Breast epithelium (tissue), 4 donors: ENCODE measurements at places on chromosomes 6 and 20. TPM values are rescaled to one million over a fixed set of nuclear protein-coding genes. Genes with fewer than 3 reads are reported as not detected.

OR12D1 gene
- total RNA-seq = not detected

SMIM26 gene
- total RNA-seq = 129 TPM

TMEM244 gene
- total RNA-seq = not detected

NKX2-4 gene
- not detected for total RNA-seq

SCRT2 gene
- total RNA-seq = not detected

GRCh38 chr6:161544801-161545480, 271.1 kb upstream of the AGPAT4 start:
- no peaks in the 10 kb centered on the region for H3K4me1 ChIP-seq
- H3K4me3 ChIP-seq = no peak overlapping the region
- no peaks in the 10 kb centered on the region for H3K36me3 ChIP-seq
- H3K27me3 ChIP-seq = no peaks in the 10 kb centered on the region
- no peak overlapping the region for H3K27ac ChIP-seq

GRCh38 chr6:141199074-141199473, 933.7 kb upstream of the GJE1 start:
- no peak for DNase-seq
- no peaks in the 10 kb centered on the region for H3K4me1 ChIP-seq
- H3K27ac ChIP-seq = no peak overlapping the region
- H3K4me3 ChIP-seq = no peak overlapping the region

DNA sequence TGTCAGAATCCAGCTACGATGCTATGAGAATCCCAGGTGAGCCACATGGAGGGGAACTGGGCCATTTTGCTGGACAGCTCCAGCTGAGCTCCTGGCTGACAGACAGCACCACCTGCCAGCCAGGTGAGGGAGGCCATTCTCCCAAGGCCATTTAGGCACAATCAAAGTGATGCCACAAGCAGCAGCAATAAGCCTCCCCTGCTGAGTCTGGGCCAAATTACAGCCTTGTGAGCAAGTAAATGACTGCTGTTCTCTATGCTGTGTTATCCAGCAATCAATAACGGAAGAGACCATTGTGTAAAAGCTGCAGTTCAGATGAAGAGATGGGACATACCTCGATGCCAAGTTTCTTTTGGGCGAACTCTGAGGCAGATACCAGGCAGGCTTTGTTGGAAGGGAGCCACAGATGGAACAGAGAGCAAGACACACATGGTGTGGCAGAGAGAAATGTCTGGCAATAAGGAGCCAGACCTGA, 14.0 kb upstream of the SCGN start:
- H3K27ac ChIP-seq = no peak overlapping the region
- H3K4me1 ChIP-seq = no peaks in the 10 kb centered on the region
- peaks cover 10% of the 10 kb centered on the region for H3K27me3 ChIP-seq
- no peaks in the 10 kb centered on the region for H3K36me3 ChIP-seq
- no peak overlapping the region for H3K4me3 ChIP-seq

GRCh38 chr20:24587384-24588046, 118.1 kb downstream of the SYNDIG1 start:
- H3K27me3 ChIP-seq = peaks cover 8% of the 10 kb centered on the region
- no peak overlapping the region for H3K27ac ChIP-seq
- H3K4me1 ChIP-seq = no peaks in the 10 kb centered on the region
- no peak for DNase-seq
- no peak overlapping the region for H3K4me3 ChIP-seq
- no peaks in the 10 kb centered on the region for H3K36me3 ChIP-seq

GRCh38 chr20:15236812-15237211, 899.4 kb upstream of the FLRT3 start:
- DNase-seq = no peak
- no peaks in the 10 kb centered on the region for H3K4me1 ChIP-seq
- H3K27ac ChIP-seq = no peak overlapping the region
- no peak overlapping the region for H3K4me3 ChIP-seq
- H3K27me3 ChIP-seq = no peaks in the 10 kb centered on the region

- no peak overlapping the region for H3K27ac ChIP-seq
- no peaks in the 10 kb centered on the region for H3K4me1 ChIP-seq
- no peaks in the 10 kb centered on the region for H3K36me3 ChIP-seq
- H3K4me3 ChIP-seq = no peak overlapping the region
- no peaks in the 10 kb centered on the region for H3K27me3 ChIP-seq
Measured at GRCh38 chr6:30192076-30192475, 21.1 kb downstream of the TRIM26 start.

DNA sequence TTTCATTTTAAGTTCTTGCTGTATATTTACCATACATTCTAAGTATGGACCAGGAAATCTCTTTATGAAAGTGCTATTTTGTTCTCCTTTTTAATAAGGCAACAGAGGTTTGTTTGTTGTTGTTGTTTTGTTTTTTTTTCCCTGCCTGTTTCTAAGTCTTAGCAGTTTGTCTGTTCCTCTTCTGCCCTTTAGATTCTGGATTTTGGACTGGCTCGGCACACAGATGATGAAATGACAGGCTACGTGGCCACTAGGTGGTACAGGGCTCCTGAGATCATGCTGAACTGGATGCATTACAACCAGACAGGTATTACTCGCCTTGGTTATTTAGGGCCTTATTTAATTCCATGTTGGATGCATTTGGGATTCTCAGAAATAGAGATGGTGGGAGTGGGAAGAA, 48.0 kb downstream of the MAPK14 start:
- H3K4me1 ChIP-seq = no peaks in the 10 kb centered on the region
- H3K27ac ChIP-seq = no peak overlapping the region
- no peaks in the 10 kb centered on the region for H3K36me3 ChIP-seq
- no peak for DNase-seq
- H3K27me3 ChIP-seq = no peaks in the 10 kb centered on the region
- no peak overlapping the region for H3K4me3 ChIP-seq

DNA sequence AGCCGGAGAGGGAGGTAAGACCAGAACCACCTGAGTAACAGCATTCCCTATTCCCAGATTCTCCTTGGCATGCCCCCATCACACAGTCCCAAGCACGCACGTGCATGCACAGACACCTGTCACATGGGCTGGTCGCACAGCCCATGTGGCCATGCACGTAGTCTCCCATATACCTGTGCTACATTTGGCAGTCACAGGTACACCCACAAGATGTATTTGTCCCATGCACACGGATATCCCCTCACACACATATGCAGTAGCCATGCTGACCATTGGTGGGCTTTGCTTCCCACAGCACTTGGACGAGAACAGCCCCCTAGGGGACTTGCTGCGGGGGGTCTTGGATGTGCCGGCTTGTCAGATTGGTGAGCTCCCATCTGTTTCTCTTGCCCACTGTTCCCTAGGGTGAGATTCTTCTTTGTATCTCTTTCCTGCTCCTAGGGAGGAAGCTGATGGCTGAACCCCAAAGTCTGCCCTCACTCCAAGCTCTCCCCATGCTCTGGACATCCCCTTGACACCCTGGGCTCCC, 31.9 kb downstream of the PLCG1 start:
- peaks cover 4% of the 10 kb centered on the region for H3K4me1 ChIP-seq
- no peak overlapping the region for H3K4me3 ChIP-seq
- peak; percentile 17 for DNase-seq
- H3K36me3 ChIP-seq = peaks cover 22% of the 10 kb centered on the region

GRCh38 chr6:106411643-106412200, 51.2 kb downstream of the CRYBG1 start:
- no peaks in the 10 kb centered on the region for H3K27me3 ChIP-seq
- no peak for DNase-seq
- no peak overlapping the region for H3K4me3 ChIP-seq
- peak overlapping the region; percentile 60 for H3K27ac ChIP-seq

DNA sequence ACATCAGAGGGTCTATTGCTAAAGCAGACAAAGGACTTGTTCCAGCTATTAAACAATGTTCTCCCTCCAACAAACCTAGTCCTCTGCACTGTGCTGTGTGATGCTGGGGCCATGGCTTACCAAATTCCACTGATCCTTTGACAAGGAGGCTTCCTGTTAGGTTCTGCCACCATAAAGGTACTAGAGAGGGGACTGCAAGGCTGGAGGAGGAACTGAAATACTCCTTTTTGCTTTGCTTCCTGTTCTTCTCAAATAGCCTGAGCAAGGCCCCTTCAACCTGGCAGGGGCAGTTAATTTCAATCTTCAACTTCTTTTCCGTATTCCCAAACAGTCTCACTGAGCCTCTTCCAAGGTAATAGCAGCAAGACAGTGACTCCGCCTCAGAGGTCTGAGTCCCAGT, 286.4 kb upstream of the IRAK1BP1 start:
- H3K4me1 ChIP-seq = no peaks in the 10 kb centered on the region
- no peak overlapping the region for H3K27ac ChIP-seq
- H3K27me3 ChIP-seq = no peaks in the 10 kb centered on the region
- H3K36me3 ChIP-seq = no peaks in the 10 kb centered on the region
- DNase-seq = no peak

GRCh38 chr6:133245422-133245903, 4.3 kb downstream of the EYA4 start:
- no peaks in the 10 kb centered on the region for H3K36me3 ChIP-seq
- no peak overlapping the region for H3K27ac ChIP-seq
- H3K27me3 ChIP-seq = peaks cover 65% of the 10 kb centered on the region
- H3K4me1 ChIP-seq = no peaks in the 10 kb centered on the region

DNA sequence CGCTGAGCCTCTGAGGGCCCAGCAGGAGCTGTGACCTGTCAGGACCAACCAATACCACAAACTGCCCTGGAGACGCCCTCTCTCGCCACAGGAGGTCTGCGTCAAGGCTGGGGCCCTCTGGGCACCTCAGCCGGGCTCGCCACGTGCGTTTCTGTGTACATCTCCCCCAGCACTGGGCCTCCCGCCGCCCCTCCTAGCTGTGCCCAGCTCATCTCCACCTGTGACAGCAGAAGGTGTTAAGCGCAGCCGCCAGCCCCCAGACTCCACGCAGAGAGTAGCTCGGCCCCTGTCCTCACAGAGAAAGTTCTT, 91.4 kb downstream of the TAF4 start:
- H3K27me3 ChIP-seq = no peaks in the 10 kb centered on the region
- H3K27ac ChIP-seq = no peak overlapping the region
- no peak for DNase-seq
- no peak overlapping the region for H3K4me3 ChIP-seq

DNA sequence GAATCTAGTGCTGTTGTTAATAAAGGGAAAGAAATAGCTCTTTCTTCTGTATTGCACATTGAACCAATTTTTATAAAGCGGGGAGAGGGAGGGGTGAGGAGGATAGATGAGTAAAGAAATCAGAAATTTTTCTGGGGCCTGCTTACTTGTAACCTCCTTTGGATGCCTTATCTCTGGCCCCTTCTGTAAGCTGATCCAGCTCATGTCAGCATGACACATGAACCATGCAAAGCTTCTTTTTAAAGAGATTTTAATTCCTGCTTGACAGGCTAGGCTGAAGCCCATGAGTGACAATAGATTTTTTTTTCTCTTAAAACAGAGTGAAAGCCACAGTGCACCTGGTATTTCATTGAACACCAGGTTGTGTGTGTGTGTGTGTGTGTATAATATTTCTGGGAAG, 325.3 kb downstream of the PRL start:
- H3K27me3 ChIP-seq = no peaks in the 10 kb centered on the region
- H3K27ac ChIP-seq = no peak overlapping the region
- H3K4me1 ChIP-seq = no peaks in the 10 kb centered on the region
- H3K36me3 ChIP-seq = no peaks in the 10 kb centered on the region
- DNase-seq = no peak
- no peak overlapping the region for H3K4me3 ChIP-seq

DNA sequence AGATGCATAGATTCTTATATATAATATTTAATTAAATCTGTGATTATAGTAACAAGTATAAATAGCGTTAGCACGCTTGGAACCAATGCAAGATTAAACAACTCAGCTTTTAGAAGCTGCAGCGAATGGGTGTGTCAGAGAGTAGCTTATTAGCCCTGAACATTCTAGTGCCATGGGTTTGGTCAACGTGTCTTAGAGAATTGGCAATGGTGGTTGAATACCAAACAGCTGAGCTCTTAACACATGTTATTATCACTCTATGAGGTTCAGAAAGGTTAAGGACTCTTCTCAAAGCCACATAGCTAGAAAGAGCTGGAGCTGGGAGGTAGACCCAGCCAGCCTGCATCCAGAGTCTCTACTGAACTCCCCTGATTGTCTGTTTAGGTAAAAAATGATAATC, 284.2 kb upstream of the CHD6 start:
- H3K4me3 ChIP-seq = no peak overlapping the region
- no peaks in the 10 kb centered on the region for H3K36me3 ChIP-seq
- no peaks in the 10 kb centered on the region for H3K27me3 ChIP-seq
- no peak overlapping the region for H3K27ac ChIP-seq
- no peaks in the 10 kb centered on the region for H3K4me1 ChIP-seq
- DNase-seq = no peak

- H3K27ac ChIP-seq = no peak overlapping the region
- no peaks in the 10 kb centered on the region for H3K36me3 ChIP-seq
- no peaks in the 10 kb centered on the region for H3K27me3 ChIP-seq
- no peak for DNase-seq
Measured at GRCh38 chr6:119020597-119021561, 57.6 kb downstream of the FAM184A start.

GRCh38 chr6:100121854-100122609, 128.0 kb upstream of the MCHR2 start:
- no peak for DNase-seq
- H3K27me3 ChIP-seq = no peaks in the 10 kb centered on the region
- no peak overlapping the region for H3K4me3 ChIP-seq
- no peaks in the 10 kb centered on the region for H3K36me3 ChIP-seq
- H3K27ac ChIP-seq = no peak overlapping the region
- H3K4me1 ChIP-seq = no peaks in the 10 kb centered on the region

GRCh38 chr20:36094497-36094896, 60.0 kb upstream of the EPB41L1 start:
- no peak for DNase-seq
- H3K4me3 ChIP-seq = peak overlapping the region; percentile 71
- peak overlapping the region; percentile 87 for H3K27ac ChIP-seq
- H3K36me3 ChIP-seq = no peaks in the 10 kb centered on the region
- H3K4me1 ChIP-seq = no peaks in the 10 kb centered on the region

DNA sequence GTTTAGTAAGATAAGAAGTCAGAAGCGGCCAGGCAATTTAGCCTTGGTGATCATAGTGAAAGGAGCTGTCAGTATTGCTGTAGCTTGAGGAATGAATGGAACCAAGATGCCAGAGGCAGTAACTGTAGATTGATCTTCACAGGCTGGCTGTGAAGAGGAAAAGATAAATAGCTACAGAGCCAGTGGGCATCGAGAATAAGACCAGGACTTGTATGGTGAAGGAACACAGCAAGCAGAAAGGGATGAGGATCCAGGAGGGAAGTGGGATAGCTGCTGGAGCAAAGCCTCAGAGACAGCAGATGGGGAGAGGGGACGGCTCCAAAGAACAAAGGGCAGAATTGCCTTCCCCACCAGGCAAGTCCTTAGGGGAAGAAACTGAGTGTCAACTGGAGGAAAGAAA, 294.4 kb upstream of the PLN start:
- no peak overlapping the region for H3K4me3 ChIP-seq
- no peaks in the 10 kb centered on the region for H3K4me1 ChIP-seq
- H3K27ac ChIP-seq = no peak overlapping the region
- H3K36me3 ChIP-seq = no peaks in the 10 kb centered on the region

DNA sequence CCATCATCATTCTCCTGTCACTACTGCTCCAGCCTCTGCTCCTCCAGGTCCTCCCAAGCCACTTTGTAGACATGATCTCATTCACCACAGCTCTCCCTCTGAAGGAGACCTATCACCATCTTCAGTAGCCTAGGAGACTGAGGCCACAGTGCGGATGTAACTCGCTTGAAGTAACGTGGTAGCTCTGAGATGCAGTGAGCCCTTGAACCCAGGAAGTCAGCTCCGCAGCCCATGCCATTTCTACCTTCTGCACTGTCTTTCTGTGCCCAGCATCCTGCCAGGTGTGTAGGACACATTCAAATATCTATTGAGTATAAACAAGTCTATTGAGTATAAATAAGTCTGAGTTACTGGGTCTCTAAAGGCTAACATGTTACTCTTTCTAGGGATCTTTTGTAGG, 164.4 kb downstream of the CDH26 start:
- H3K4me1 ChIP-seq = no peaks in the 10 kb centered on the region
- no peak for DNase-seq
- H3K27ac ChIP-seq = no peak overlapping the region
- H3K4me3 ChIP-seq = no peak overlapping the region
- no peaks in the 10 kb centered on the region for H3K36me3 ChIP-seq
